SK-N-SH (cell line): ENCODE measurements at places on chromosomes 16 and 17.

- peak; percentile 54 for DNase-seq
Measured at GRCh38 chr17:6413065-6413464, 21.9 kb downstream of the AIPL1 start.

DNA sequence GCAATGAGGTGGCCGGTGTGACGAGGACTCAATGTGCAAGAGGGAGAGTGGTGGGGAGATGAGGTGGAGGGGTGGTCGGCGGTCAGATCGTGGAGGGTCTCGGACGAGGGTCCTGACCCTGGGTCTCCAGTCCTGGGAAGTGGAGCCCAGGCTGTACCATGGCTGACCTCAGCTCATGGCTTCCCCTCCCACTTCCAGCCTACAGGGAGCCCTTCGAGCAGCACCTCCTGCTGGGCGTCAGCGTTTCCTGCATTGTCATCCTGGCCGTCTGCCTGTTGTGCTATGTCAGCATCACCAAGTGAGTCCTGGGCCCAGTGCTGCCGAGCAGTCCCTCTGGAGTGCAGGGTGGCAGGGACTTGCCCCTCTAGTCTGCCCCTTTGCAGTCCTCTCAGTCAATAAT is 41.8 kb downstream of the IL4R start:
- no peak for DNase-seq

DNA sequence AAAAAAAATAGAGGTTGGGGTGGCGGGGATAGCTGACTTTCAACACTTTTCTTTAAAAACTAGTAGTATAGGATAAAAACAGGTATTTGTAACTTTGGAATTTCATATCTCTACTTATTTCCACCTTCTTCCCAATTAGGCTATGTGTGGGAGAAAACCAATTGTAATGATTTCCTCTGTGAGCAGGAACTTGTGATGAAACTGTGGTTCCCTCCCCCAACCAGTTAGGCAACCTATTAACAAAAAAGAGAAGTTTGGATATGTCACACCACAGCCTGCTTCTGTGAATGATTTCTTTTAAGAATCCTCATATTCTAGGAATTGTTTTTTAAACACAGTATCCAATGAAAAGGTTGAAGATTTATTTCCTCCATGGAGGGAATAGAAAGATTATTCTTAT is 1.9 kb downstream of the IGSF6 start:
- no peak for DNase-seq

- DNase-seq = no peak
Measured at GRCh38 chr17:62648956-62649294, 21.5 kb downstream of the MRC2 start.

DNA sequence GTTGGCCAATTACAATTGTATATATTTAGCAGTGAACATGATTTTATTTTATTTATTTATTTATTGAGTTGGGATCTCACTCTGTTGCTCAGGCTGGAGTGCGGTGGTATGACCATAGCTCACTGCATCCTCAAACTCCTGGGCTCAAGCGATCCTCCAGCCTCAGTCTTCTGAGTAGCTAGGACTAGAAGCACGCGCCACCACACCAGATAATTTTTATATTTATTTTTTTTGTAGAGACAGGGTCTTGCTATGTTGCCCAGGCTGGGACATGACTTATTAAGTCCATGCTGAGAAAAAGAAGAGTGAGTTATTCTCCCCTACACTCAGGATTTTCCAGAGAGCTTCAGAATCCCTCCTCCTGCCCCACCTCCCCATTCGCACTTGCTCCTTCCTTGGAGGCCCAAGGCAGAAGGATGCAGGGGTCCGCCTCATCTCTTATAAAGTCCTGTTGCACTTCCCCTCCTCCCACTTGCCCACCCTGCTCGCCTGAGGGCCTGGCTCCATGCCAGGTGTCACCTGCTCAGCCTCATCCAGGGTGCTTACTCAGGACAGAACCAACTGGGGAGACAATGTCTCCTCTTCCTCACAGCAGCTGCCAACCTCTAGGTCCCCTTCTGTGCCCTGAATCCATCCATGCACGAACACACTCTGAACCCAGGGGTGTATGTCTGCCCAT is 16.1 kb upstream of the SP2 start:
- DNase-seq = no peak

DNA sequence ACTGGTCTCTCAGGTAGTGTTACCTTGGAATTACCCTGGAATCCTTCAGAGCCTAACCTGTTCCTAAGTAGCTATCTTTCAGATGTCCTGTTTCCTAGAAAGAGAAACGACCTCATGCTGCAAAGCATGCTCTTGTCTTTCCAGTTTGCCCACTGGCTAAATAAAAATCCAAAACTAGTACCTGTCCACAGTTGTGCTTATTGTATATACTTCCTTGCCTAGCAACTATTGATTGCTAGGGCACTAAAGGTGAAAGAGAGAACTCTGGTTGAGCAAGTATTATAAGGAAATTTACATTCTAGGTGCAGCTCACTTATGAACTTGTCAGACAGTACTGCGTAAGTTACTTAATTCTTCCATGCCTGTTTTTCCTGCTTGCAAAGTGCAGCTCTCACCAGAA is 38.5 kb downstream of the LIG3 start:
- DNase-seq = no peak
